ENCODE measurements at places on chromosomes 1 and 21.

DNA sequence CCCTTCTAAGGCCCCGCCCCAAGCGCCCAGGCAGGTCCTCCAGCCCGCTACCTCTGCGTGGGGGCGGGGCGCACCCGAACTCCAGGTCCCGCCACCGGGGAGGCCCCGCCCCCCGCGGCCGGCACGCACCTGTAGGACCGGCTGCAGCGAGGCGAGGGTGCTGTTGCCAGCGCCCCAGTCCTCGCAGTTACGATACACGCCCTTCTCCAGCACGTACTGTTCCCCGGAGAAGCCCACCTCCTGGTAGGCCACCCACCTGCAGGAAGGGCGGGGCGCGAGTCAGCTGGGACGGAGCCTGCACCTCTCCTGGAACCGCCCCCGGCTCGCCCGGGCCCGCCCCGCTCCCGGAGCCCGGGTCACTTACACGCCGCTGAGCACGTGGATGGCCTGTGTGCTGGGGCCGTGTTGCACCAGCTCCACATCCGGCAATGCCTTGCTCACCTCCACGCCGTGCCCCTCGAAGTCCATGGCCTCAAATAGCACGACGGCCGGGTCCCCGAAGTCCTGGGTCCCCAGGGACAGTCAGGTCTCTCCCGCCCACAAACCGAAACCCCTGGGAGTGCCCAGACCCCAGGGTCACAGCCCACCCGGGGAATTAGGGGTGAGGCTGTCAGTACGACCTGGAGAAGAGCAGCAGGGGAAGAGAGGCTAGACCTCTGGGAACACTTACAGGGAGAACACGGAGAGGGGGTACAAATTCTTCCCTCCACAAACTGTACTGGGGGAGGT, 17.3 kb downstream of the CRYBG2 start:
- no peak for DNase-seq

DNA sequence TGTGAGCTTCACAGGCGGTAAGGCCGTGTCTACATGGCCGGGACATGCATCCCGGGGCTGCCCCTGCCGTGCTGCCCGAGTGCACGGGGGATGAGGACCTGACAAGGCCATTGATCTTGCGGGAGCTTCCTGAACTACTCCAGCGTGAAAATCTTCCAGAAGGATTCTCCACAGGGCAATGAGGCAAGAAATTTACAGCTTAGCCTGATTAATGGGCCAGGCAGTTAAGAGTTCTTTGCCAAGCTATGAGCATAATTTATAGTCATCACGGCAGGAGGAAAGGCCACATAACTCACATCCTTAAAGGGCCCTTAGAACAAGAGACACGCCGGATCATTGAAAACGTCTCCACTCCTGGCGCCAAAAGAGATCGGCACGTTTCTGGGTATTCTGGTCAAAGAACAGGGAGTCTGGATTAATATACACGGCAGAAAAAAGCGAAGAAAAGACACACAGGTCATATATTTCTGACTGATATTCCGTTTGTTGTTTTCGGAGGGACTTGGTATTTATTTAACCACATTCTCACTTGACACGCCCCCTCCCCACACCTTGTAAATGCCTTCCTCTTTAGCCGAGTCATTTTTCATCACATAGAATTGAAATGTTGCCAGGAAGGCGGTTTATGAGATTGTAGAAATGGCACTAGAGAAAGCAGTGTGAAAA, 180.5 kb downstream of the DYRK1A start:
- no peak for DNase-seq

DNA sequence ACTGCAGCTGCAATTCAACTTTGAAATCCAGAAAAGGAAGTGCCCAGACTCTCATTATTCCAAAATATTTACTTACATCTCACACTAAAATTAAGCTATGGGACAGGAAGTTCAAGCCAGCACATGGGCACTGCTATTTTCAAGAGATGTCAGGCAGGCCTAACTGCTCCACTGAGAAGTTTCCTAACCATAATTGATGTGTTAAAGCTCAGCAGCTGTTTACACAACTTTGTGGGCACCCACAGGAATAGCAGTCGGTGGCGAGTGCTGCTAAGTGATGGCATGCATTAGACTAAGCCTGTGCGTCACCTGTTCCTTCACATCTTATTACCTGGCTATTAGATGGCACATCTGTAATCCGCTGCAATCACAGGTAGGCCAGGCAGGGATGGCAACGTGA, 303.3 kb upstream of the DAB1 start:
- no peak for DNase-seq

DNA sequence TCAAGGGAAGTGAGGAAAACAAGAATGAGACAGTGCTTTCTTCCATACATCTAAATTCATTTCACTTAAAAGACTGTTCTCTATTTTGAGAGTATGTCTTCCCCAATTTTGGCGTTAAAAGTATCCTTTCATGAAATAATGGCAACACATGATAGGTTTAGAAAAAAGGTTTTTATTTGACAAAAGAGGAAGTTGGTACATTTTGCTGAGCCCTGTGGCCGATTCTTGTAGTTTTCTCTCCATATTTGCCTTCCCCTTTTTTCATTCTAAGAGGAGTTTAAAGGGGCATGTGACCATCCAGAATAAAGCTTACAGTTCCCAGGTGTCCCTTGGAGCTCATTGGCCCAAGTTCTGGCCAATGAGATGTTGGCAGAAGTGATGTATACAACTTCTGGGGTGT, 140.4 kb upstream of the KCNE2 start:
- no peak for DNase-seq

- no peak for DNase-seq
Observed at GRCh38 chr1:171794085-171794484, 12.6 kb downstream of the METTL13 start.

DNA sequence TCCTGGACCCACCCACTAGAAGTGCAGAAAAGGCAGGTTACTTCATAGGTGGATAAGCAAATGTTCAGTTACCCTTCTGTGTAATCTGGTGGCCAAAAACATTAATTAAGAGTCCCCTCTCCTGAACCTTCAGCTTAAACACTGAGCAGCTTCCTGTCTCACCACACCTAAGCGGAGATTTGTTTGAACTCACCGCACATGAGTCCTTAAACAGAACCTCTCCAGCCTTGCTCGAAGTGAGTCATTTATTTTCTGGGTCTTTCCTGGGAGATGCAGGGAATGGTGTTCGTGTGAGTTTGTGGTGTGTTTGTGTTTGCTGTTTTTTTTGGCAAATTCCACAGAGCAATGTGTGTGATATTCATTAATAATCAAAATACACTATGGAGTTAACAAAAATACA, 7.6 kb upstream of the FNBP1L start:
- DNase-seq = no peak

GRCh38 chr21:44441581-44442265, 13.6 kb upstream of the LRRC3 start:
- no peak for DNase-seq

DNA sequence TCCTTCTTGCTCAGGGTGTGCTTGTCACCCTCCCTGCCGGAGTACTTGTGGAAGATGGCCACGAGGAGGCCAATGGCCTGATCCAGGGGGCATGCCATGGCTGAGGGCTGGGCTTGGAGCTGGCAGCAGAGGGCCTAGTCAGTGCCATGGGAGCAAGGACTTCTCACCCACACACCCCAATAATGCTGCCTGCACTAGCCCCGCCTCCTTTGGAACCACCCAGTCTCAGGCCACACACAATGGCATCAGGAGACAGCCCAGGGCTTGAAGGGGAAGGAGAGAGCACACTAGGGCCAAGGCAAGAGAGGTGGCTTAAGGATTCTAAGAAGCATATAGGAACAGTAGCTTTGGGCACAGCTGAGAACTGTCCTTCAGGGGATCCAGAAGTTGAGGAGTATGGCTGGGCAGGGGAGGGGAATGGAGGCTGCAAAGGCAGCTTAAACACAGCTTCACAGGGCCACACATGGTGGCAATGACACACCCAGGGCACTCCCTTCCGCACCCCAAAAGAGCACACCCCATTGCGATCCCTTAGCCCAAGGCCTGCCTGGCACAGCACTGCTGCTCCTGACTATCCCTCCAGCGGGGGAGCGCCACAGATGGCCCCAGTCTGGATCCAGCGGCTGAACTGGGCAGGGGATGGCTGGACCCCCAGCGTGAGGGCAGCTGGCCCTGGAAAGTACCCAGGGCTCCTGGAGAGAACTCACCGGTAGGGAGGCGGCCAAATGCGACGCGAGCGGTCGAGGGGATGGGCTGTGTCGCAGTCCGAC, at the start of gene S100A6:
Gene S100A6 (minus strand): TSS at position 750 of the 770 bp plus-strand sequence. CDS start 652 bp downstream, at position 98.
- peak; percentile 29 for DNase-seq

- DNase-seq = no peak
Observed at GRCh38 chr1:81702903-81703302, 97.8 kb upstream of the ADGRL2 start.

GRCh38 chr21:33109574-33110339, 39.8 kb downstream of the OLIG1 start:
- DNase-seq = no peak

- DNase-seq = no peak
Observed at GRCh38 chr1:72051538-72051937, 230.8 kb downstream of the NEGR1 start.

- DNase-seq = no peak
Observed at GRCh38 chr1:222592171-222592570, 2.4 kb upstream of the TAF1A start.

DNA sequence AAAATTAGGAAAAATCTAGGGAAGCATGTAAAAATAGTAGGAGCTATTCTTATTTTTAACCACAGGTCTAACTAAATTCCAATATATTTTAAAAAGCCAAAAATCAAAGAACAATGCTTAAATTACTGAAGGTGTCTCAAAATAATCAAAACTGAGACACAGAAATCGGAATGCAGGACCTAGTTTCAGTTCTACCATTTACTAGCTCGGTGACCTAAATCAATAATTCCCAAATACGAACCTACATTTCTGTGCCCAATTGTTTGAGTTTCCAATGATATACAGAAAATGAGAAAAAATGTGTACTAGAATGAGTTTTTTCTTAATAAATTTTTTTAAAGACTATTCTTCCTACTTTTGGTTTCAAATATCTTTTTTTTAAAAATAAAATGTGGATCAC, 37.4 kb downstream of the ANKRD13C start:
- no peak for DNase-seq

DNA sequence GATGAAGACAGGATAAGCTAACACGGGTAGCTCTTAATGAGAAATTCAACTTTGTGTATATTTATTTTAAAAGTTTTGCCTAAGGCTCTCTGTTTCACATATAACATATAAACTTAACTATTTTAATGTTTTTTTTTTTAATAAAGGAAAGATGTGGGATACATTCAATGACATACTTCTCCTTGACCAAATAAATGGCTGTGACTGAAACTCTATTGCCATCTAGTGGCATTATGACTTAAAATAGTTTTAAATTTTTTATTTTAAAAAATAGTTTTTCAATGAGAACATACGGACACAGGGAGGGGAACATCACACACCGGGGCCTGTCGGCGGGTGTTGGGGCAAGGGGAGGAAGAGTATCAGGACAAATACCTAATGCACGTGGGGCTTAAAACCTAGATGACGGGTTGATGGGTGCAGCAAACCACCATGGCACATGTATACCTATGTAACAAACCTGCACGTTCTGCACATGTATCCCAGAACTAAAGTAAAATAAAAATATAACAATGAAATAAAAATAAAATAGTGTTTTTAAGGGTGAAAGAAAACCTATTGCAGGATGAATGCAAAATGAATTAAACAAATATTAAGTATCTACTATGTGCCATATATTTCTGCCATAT, 83.4 kb downstream of the LYST start:
- DNase-seq = peak; percentile 5

DNA sequence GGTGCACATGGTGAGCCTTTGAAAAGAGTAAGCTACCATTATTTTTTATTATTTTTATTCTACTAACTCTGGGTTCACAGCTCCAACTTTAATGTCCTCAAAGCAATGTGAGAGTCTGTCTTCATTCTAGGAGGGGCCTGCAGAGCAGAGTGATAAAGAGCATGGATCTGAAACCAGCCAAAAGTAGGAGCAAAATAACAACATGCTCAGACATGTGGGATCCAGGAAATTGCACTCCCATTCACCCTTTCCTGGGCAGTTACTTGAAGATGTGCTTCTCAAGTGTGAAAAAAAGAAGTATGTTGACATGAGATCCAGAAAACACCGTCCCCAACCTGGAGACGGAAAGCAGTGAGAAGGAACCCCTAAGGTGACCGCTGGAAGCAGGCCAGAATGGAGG, 8.7 kb upstream of the LIN28A start:
- DNase-seq = no peak

DNA sequence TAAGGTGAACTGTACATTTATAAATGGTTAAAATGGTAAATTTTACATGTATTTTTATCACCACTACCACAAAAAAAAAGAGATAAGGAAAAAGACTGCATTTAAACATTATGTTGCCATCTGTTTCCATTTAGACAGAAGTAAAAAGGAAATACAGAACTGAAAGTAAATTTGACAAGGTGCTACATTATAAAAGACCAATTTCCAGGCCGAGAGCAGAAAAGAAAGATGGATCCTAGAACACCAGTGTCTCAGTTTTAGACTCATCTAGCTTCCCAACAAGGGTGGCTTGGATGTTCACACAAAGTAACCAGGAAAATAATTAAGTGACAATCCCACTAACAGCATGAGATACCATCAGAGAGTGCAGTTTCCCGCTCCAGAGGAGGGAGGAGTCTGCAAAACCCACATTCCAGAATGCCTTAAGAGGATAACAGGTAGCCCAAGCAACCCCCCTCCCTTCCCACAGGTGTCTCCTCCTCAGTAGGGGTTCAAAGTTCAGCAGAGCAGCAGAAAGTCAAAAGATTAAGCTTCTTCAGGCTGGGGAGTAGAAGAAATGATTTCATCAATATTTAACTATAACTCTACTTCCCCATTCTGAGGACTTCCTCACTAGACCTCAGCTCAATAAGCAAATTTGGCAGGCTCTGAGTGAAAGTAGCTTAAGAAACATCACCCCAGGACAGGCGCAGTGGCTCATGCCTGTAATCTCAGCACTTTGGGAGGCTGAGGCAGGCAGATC, 11.8 kb downstream of the TPM3 start:
- no peak for DNase-seq

DNA sequence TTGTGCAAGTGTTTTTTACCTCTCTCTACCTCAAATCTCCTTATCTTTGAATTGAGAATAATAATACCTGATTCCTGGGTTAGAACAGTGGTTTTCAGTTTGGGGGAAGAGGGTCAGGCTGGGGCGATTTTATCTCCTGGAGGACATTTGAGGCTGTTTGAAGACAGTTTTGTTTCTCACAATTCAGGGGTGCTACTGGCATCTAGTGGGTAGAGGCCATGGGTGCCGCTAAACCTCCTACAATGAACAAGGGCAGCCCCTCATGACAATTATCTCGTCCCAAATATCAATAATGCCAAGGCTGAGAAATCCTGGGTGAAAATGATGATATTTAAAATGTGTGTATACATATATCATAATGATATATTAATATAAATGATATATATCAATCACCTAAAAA, 139.1 kb upstream of the USH2A start:
- no peak for DNase-seq

DNA sequence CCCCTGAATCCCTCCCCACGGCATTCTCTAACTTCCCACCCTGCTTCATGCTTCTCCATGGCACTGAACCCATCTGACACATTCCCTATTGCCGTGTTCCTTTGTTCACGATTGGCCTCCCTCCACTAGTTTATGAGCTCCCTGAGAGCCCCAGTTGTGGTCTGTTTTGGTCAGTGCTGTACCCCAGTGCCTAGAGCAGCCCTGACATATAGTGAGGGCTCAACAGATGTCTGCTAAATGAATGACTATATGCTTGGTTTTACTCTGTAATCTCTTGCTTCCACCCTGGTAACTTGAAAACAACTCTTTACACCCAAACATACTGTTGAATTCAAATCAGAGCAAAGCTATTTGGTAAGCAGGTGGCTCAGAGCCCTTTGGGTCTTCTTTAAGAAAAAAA, 171.1 kb upstream of the EDN2 start:
- DNase-seq = no peak

GRCh38 chr1:113141650-113142473, 68.9 kb downstream of the LRIG2 start:
- DNase-seq = no peak

All from cerebellar nuclear complex (tissue), 1 donor.